Dorsolateral prefrontal cortex (tissue), 122 donors: ENCODE measurements at places on chromosomes 1 and 21.
A peak's percentile ranks its signal among the peaks of the same experiment; 100 is the strongest.

DNA sequence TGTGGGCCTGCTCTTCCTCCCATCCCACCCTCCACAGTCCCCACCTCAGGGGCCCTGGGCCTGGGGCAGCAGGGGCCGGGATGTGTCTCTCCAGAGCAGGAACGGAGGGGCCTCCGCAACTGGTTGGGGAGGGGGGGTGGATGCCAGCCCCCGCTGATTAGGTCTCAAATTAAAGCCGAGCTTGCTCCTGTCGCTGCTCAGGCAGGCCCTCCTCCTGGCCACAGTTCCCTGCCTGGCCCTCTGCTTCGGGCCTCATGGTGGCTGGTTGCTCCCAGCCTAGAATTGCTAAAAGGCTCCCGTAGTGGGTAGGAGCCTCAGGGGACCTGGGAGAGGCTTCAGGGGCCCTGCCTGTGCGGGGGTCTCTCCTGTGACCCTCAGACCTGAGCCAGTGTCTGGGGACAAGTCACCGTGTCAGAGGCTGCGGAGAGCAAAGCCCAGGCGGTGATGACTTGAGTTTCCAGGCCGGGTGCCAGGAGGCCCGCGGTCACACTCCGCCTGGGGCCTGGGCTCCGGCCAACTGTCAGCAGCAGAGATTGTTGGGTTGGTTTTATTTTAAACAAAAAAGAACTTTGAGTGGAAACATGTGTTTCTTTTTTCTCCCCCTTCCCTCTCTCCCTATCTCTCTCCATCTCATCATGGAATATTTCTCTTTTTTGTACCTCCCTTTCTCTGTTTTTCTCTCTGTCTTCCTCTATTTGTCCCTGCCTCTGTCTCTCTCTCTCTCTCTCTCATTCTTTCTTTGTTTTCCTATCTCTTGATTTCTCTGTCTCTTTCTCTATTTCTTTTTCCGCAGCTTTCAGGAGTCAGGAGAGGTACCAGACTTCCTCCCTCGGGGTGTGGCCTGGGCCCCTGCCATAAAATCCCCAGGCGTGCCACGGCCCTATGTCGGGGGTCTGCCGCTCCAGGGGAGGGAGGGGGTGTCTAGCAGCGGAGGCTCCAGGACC lies 20.0 kb upstream of the EPHA2 start:
- peak; percentile 76 for DNase-seq

DNA sequence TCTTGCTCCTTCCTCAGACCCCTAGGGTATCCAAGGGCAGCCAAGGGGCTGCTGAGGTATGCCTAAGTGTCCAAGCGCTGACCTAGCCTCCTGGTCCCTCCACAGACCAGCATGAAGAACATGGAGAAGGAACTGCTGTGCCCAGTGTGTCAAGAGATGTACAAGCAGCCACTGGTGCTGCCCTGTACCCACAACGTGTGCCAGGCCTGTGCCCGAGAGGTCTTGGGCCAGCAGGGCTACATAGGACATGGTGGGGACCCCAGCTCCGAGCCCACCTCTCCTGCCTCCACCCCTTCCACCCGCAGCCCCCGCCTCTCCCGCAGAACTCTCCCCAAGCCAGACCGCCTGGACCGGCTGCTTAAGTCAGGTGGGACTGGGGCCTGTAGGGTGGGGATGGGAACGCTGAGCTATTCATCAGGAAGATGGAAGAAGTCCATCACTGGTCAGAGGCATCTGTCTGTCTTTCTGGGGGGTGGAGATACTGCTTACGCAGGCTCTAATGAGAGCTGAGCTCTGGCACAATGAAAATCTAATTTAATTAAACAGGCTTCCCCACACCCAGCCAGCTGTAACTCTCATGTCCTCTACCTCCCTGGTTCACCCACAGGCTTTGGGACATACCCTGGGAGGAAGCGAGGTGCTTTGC lies 1.8 kb downstream of the TRIM46 start:
- no peak for DNase-seq

- no peak for DNase-seq
Measured at GRCh38 chr21:35405981-35406380, 356.9 kb upstream of the RUNX1 start.

- no peak for DNase-seq
Measured at GRCh38 chr1:11563560-11564069, 84.7 kb downstream of the DISP3 start.

DNA sequence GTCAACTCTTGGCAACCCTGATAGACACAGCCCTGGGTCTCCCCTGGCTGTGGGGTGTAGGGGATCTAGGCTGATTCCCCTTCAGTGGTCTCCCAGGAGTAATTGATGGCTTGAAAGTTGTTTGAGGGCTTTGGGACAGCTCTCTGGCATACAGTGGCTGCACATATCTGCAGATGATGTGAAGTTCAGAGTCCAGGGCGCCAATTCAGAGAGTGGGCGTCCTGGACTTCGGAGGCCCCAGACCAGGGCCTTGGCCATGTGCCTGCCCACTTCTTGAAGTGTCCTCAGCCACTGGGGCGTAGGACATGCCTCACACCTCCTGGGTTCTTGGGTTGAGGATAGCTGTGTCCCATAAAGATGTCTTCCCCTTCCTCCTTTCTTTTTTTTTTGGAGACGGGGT lies 2.6 kb downstream of the INAVA start:
- no peak for DNase-seq

- DNase-seq = no peak
Measured at GRCh38 chr21:28674763-28675162, 317.9 kb downstream of the LTN1 start.

DNA sequence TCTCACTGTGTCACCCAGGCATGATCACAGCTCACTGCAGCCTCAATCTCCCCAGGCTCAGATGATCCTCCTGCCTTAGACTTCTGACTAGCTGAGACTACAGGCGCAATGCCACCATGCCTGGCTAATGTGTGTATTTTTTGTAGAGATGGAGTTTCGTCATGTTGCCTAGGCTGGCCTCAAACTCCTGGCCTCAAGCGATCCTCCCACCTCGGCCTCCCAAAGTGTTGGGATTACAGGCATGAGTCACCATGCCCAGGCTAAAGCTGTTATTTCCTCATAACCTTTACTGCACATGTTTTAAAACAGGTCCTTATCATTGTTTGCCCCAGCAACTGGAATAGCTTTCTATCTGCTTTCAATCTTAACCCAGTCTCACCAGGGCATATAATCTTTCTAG lies 2.9 kb downstream of the SARS1 start:
- DNase-seq = no peak

- no peak for DNase-seq
Measured at GRCh38 chr1:14165371-14165801, 433.1 kb upstream of the KAZN start.

- DNase-seq = no peak
Measured at GRCh38 chr1:58346036-58346355, 200.5 kb downstream of the OMA1 start.

GRCh38 chr21:42608446-42608845 lies 45.0 kb upstream of the PDE9A start:
- no peak for DNase-seq

GRCh38 chr1:13823936-13824335 lies 123.9 kb downstream of the PRDM2 start:
- DNase-seq = no peak

GRCh38 chr1:216388558-216388957 lies 34.7 kb downstream of the USH2A start:
- DNase-seq = no peak

- no peak for DNase-seq
Measured at GRCh38 chr1:156594190-156594589, 2.6 kb downstream of the NAXE start.

- DNase-seq = no peak
Measured at GRCh38 chr1:63033211-63033610, 249.3 kb downstream of the ATG4C start.

DNA sequence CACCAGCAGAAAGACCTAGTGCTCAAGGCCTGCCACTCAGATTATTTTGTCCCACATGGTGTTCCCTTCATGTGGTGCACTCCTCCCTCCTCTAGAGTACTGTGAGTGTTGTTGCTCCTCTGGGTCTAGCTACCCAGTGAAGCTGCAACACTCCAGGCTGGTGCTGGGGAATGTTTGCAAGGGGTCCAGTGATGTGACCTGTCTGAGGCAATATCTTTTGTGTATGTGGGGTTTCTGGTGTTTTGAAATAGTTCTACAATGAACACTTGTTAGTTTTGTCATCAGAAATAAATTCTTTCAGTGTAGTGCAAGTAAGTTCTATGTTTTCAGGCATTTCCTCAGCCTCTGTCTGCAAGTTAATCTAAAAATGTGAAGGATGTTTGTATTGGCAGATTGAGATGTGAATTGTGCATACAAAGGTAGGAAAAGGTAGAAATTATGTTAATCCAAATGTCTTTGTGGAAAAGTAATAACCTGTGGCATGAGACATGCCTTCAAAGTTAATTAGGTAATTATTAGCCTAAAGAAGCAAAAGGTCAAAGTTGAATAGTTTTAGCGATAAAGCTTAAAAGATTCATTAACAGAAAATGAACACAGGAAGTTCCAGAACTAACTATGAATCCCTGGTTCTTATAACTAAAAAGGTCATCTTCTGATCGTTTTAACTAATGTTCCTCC lies 616.8 kb downstream of the LTN1 start:
- no peak for DNase-seq

DNA sequence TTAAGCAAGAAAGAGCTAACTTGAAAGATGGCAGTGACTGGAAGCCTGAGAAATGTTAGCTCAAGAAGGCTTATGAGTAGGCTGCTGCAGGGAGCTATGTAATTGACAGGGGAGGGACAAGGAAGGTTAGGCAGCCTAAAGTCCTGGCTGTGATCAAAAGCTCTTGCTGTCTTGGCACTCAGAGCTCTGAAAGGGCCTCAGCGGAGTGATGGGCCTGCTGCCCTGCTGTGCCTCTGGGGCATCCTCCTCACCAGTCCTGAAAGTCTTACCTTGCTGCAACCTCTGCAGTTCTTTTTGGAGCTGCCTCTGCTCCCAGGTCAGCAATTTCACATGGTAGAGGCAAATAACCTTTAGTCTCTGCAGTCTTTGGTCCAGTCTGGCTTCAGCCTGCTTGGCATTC lies 1.8 kb downstream of the CCDC190 start:
- no peak for DNase-seq

DNA sequence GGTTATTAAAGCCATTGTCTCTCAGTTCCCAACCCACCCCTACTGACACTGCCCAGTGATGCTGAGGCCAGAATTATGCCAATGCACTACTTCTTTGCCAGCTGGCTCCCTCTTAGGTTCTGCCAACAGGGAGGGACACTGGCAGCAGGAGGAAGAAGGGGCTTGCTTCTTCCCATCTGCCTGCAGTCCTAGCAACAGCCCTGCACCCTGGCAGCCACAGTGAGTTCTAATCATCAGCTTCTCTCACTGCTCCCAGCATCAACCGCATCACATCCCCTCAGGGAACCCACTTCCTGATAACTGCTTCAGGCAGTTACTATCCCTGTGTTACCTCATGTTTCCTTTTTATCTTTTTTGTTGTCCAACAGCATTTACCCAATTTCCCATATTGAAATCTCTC lies 86.2 kb downstream of the UBR4 start:
- DNase-seq = no peak

- peak; percentile 63 for DNase-seq
Measured at GRCh38 chr1:52927212-52928014, at the start of gene SCP2. Gene SCP2, plus strand, starts transcription at chr1:52927276. Its CDS starts 121 bp downstream, at chr1:52927397.

GRCh38 chr1:215004121-215004827 lies 78.3 kb upstream of the KCNK2 start:
- DNase-seq = no peak

DNA sequence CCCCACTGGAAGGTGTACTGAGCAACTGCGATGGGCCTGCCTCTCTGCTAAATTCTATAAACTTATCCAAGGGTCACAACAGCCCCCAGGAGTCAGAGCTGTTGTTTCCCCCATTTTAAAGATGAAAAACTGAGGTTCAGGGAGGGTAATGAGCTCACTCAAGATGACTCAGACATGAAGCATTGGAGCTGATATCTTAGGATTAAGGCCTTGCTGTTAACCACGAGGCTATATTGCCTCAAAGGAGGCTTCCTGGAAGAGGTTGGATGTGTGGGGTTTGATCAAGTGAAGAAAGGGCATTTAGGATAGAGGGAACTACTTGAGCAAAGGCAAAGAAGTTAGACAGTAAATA lies 6.7 kb downstream of the LDLRAP1 start:
- DNase-seq = no peak

DNA sequence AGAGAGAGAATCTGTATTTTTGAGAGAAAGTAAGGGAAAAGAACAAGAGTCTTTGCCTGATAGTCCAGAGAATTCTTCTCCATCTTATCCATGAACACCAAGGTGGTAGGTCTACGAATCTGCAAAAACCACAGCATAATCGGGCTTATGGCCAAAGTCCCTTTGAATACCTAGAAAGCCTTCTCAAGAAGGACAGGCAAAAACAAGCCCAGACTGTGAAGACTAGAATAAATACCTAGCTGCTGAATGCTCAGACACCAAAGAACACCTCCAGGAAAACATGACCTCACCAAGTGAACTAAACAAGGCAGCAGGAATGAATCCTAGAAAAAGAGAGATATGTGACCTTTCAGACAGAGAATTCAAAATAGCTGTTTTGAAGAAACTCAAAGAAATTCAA lies 79.2 kb downstream of the HFM1 start:
- DNase-seq = no peak

DNA sequence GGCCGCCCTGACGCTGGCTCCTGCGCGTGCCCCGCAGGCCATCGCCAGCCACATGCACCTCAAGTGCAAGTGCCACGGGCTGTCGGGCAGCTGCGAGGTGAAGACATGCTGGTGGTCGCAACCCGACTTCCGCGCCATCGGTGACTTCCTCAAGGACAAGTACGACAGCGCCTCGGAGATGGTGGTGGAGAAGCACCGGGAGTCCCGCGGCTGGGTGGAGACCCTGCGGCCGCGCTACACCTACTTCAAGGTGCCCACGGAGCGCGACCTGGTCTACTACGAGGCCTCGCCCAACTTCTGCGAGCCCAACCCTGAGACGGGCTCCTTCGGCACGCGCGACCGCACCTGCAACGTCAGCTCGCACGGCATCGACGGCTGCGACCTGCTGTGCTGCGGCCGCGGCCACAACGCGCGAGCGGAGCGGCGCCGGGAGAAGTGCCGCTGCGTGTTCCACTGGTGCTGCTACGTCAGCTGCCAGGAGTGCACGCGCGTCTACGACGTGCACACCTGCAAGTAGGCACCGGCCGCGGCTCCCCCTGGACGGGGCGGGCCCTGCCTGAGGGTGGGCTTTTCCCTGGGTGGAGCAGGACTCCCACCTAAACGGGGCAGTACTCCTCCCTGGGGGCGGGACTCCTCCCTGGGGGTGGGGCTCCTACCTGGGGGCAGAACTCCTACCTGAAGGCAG lies 23.4 kb upstream of the ARF1 start:
- DNase-seq = peak; percentile 25

- no peak for DNase-seq
Measured at GRCh38 chr1:20507248-20507563, 745 bp downstream of the MUL1 start.
